Hindlimb muscle (tissue), 1 donor: ENCODE measurements at places on chromosomes 2 and 18. TPM values are rescaled to one million over a fixed set of nuclear protein-coding genes. Genes with fewer than 3 reads are reported as not detected.

- DNase-seq: peak; percentile 93
These were observed 1.0 kb downstream of the RTN4 start for GRCh38 chr2:55049043-55049820.

DNA sequence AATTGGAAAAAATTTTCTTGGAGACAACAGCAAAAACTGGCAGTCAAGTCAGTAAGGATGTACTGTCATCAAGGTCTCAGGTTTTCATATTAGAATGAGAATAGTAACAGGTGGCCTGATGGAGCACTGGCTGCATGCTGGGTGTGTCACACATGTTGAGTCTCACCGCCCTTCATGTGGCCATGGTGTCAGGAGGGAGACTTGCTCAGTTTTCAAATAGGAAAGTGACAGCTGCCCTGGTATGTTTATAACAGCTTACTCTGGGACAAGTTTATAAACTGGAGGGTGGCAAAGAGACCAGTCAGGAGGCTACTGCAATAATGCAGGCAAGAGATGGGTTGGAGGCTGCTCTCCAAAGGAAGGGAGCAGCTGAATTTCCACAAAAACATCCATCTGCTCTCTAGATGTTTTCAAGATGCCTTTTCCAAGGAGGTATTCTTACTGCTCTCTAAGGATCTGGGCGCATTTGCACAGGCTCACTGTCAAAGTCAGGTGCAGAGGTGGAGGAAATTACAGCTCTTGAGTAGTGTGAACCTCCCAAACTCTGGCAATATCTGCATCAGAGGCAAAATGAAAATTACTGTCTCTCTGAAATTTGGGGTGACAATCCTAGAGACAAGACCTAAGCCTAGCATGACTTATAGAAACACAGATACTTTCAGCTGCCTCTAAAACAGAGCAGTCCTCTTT, 321.9 kb upstream of the RAB12 start:
- no peak for DNase-seq

DNA sequence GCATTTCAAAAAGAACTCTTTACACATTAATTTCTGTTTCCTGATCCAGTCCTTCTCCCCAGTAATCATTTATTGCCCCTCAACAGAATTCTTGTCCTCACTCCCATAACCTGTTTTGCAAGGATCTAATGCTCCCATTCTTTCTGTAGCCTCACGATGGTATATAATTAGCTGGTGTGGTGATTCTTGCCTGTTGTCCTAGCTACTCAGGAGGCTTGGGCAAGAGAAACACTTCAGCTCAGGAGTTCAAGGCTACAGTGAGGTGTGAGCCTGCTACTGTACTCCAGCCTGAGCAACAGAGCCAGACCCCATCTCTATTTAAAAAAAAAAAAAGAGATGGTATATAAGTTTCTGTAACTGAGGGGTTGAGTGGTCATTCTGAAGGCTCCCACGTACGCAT, 7.7 kb upstream of the TRAPPC8 start:
- DNase-seq: no peak

DNA sequence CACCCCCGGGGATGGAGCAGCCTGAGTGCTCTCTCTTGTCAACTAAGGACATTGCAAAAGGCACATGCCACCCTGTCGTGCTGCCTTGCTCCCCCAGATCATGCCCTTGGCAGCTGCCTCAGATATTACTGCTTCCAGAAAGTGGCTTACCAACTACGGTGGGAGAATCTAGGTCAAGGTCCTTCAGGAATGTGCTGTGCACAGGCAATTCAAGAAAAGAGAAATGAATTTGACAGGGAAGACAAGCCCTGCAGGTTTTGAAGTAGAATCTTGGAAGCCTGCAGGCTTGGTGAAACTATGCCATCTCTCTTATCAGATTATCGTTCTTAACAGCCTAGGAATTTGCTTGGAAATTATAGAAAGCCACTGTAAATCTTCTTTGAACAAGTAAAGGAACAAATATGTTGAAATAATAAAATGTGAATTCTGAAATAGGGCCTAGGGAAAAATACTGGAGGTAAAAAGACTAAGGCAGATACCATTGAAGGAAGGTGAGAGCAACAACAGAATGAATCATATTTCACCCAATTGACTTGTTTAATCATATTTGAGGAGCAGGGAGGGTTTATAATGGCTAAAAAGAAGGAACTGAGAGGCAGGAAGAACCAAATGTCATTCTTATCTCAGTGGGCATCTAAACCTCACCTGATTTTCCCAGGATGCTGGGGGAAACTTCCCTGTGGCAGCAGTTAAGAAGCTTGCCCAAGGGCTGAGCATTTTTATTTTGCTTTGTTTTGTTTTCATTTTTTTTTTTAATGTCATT, 94.0 kb upstream of the GLS start:
- DNase-seq: no peak

DNA sequence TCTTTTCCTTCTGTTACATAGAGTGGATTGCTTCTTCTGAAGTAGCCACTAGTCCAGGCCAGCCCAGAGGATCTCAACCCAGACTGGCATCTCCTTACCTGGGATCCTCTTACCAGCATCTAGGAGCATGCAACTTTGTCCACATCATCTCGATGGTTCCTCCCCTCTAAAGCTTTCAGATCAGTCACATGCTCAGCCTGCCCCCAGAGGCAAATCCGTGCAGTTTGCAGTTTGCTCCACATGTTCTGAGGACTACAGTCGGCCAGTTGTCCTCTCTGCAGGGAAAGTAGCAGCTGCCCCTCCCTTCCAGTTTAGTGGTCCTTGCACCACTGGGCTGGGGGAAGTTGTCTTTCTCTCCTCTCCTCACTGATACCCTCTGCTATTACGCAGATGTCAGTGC, 259.8 kb upstream of the APCDD1 start:
- no peak for DNase-seq

- DNase-seq: no peak
These were observed 247.7 kb upstream of the CCDC68 start for GRCh38 chr18:55206927-55207326.

DNA sequence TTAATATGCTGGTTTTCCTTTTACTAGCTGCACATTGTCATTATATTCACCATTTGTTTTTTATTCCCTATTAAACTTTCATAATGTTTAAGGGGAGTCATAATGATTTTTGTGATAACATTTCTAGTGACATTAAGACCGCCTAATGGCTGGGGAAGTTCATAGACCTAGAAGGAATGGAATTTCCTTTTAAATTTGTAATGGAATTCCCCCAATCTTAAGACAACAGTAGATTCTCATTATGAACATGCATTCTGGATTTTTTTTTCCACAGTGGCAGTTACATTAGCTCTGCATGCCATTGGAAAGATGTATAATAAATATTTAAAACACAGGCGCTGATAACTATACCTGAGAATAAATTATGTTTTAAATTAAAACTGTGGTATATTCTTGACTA, 8.4 kb downstream of the YPEL5 start:
- no peak for DNase-seq

- no peak for DNase-seq
These were observed 61.7 kb downstream of the MAP4K4 start for GRCh38 chr2:101759162-101759561.

DNA sequence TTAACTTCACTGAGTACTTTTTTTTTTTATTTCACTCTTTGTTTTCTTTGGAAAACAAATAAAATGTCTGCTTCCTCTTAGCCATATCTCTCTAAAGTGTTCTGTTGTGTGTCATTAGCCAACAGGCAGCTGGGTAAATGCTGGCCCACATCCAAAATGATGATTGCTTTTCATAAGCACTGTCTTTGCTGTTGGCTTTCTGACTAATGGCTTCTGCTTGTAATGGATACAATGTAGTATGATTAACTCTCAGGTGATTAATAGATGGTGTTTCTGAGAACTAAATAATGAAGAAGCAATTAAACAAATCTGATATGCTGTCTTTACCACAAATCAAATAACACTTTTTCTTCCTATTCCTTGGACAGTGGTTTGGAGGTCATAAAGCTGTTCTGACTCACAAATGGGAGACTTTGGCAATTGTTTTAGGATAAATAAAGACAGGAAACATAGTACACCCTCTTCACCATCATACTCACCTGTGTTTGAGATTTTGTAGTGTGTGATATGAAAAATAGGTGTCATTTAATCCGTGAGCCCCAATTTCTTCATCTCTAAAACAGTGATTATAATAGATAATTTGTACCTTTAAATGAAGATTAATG, 888.4 kb downstream of the TSN start:
- no peak for DNase-seq

DNA sequence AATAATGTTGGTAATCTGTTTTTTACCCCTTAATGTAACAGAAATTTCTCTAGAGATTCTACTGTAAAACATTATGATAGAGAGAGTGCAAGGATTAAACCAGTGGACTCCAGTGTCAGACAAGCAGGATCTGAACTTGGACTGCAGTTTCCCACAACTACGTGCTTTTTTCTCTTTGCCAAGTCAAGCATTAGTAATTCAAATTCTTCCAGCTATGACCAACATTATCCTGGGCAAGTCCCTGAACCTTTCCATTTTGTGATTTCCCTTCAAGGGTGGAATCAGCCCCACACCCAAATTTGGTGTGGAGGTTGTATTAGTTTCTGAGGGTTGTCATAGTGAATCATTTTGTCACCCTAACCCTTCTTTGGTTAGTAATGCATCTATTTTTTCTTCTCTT, 482.0 kb downstream of the ZNF516 start:
- DNase-seq: no peak

- DNase-seq: no peak
These were observed 23.1 kb upstream of the DSG3 start for GRCh38 chr18:31424383-31424988.

DNA sequence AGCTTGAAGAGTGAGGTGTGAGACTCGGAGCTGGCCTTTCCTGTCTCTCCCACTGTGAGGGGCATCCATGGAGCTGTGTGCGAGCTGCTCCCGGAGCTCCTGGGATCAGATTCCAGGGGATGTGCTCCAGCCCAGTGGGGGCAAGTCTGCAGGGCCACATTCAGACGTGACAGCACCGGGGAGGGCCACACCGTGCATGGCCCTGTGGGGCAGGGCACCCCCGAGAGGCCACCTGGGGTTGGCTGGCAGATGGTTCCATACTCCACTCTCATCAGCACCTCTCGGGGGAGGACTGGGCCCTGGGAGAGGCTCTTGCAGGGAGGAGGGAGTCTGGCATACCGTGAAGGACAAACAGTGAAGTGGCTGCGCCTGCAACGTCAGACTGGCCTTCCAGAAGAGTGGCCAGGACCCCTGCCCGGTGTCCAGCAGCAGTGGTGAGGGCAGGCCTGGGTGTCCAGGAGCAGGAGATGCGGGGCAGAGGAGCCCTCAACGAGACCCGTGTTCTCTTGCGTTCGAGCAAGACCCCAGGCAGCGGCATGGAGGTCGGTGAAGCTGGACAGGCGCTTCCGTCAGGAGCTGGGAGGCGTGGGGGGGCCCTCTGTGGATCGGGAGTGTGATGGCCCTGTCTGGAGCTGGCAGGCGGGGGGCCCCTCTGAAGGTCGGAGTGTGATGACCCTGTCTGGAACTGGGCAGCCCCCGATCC, 84.3 kb downstream of the ASB1 start:
- DNase-seq: no peak

GRCh38 chr2:200223205-200223784, 83.2 kb upstream of the SPATS2L start:
- DNase-seq: no peak

GRCh38 chr2:70541481-70542020, 12.1 kb downstream of the TGFA start:
- no peak for DNase-seq

- no peak for DNase-seq
These were observed 40.1 kb upstream of the CAPN13 start for GRCh38 chr2:30847329-30847728.

DNA sequence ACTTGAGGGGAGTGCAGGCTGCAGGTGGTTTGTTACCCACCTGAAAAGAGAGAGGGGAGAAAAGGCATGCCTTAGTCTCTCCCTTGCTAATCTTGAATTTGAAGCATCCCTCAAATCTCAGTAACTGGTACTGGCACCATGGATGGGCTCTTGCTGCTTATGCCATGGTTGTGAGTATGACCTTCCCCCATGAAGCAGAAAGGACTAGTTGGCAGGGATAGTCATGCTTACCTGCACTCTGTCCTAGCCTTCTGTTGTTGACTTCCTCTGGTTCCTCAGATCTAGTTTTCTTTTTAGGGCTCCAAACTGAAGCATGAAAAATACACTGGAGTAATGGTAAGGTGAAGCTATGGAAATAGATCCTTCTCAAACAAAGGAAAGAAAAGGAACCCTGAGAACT, 191.2 kb downstream of the SPAG16 start:
- DNase-seq: no peak

LCT gene
- not detected for polyA plus RNA-seq

PMS1 gene
- 24.4 TPM for polyA plus RNA-seq

KCNJ13 gene
- 0.26 TPM for polyA plus RNA-seq

DSC2 gene
- polyA plus RNA-seq: 8.9 TPM

MDH1B gene
- 0.28 TPM for polyA plus RNA-seq

KCNS3 gene
- 5.5 TPM for polyA plus RNA-seq

SESTD1 gene
- polyA plus RNA-seq: 36.0 TPM
